ENCODE measurements at places on chromosomes 5 and 9.

DNA sequence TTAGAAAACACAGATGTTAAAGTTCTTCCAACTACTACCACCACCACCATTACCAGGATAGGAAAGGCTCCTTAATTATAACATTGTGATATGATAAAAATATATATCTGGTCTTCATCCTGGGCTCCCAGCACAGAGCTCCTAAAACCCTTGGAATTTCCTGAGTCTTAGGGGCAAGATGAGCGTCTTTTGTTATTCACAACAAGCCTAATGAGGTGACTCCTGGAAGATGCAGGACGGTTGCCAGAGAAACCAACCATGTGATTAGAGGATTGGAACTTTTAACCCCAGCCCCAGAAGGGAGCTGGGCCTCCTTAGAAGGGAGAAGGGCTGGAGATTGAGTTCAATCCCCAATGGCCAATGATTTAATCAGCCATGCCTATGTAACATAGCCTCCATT is 148.0 kb upstream of the ADRA1B start:
- no peak for DNase-seq

DNA sequence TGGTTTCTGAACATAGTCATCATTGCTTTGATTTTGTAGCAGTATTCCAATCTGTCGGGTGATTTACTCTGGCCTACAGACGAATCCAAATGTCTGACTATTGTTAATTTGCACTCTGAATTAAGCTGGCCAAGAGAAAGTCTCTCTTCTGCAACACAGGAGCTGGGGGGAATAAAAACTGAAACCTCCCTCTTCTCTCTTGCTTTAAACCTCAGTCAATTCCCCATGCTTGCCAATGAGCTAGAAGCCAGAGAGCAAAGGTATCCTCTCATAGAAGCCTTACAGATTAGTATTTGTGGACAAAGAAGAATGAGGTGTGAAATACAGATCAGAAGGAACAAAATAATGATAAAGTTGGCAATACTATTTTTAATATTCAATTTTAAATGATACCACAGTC is 353.9 kb upstream of the CDH10 start:
- no peak for DNase-seq

- no peak for DNase-seq
Measured at GRCh38 chr5:145801195-145801594, 33.9 kb downstream of the PRELID2 start.

- peak; percentile 38 for DNase-seq
Measured at GRCh38 chr9:34929506-34930102, 28.5 kb upstream of the PHF24 start.

- DNase-seq = no peak
Measured at GRCh38 chr9:87595610-87596009, 97.9 kb downstream of the DAPK1 start.

DNA sequence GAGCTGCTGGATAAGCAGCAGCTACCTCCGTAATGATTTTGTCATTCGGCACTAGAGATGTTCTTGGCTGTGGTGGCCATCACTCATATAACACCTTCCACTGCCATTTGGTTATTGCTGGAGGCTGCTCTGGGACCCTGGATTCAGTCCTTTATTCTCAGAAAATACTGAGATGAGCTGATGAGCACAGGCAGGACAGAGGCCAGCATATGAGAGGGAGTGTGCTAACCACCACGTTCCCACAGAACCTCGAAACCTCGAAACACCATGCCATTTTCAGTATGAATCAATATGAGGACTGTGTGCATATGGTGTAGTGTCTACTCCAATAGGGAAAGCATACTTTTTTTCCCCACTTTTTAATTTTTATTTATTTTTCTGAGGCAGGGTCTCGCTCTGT is 56.6 kb downstream of the ADAM19 start:
- DNase-seq = no peak

- no peak for DNase-seq
Measured at GRCh38 chr5:14305045-14305444, 161.9 kb downstream of the TRIO start.

- DNase-seq = peak; percentile 36
Measured at GRCh38 chr5:144191998-144192397, 21.3 kb downstream of the KCTD16 start.

GRCh38 chr9:88359974-88360373 is 28.3 kb upstream of the SPIN1 start:
- no peak for DNase-seq

DNA sequence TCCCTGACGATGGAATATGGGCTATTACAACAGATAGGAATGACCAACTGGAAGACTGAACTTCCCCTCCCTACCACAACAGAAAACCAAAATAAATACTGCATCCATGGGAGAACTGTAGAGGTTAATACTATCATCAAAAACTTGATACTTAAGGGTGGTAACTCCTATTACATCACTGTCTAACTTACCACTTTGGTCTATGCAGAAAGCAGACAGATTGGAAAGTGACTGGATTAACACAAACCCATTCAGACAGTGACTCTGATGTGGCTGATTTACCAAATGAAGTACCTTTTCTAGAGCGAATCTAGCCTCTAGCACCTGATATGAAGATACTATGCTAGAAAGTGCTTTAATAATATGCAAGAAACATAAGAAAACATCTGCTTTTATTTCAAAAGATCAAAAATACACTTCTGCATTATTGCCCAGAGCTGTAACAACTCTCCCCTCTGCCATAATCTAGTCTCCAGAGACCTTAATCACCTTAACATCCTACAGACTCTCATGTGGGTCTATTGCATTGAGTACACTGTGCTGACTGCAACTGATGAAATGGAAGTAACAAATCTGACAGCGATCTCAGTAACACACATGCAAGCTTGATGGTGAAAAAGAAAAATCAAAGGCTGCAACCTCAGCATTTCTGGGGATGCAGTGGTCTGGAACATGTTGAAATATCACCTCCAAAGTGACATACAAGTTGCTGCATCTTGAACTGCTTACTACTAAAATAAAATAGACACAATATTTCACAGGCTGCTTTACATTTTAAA is 62.7 kb downstream of the EPB41L4A start:
- no peak for DNase-seq

DNA sequence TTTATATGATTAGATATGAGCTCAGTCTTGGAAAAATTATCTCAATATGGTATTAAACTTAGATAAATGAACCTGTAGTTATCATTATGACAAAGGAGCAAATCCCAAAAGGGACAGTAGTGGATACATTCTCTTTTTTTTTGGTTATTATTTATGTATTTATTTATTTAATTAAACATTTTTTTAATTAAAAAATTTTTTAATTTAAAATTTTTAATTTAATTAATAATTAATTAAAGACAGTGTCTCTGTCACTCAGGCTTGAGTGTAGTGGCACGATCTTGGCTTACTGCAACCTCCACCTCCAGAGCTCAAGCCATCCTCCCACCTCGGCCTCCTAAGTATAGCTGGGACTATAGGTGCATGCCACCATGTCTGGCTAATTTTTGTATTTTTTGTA is 15.6 kb downstream of the ANKHD1 start:
- DNase-seq = no peak

DNA sequence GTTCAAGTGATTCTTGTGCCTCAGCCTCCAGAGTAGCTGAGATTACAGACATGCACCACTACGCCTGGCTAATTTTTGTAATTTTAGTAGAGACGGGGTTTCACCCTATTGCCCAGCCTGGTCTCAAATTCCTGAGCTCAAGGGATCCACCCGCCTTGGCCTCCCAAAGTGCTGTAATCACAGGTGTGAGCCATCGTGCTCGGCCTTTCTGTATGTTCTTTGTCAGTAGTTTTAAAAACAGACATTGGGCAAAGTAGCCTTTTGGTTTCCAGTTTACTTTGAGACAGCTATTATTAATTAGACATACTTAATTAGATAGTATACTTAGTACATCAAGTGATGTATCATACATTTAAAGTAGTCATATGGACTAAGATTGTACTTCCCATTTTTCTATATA is 45.2 kb downstream of the RBM27 start:
- DNase-seq = no peak

- DNase-seq = no peak
Measured at GRCh38 chr9:110606179-110606790, 26.7 kb upstream of the SVEP1 start.

DNA sequence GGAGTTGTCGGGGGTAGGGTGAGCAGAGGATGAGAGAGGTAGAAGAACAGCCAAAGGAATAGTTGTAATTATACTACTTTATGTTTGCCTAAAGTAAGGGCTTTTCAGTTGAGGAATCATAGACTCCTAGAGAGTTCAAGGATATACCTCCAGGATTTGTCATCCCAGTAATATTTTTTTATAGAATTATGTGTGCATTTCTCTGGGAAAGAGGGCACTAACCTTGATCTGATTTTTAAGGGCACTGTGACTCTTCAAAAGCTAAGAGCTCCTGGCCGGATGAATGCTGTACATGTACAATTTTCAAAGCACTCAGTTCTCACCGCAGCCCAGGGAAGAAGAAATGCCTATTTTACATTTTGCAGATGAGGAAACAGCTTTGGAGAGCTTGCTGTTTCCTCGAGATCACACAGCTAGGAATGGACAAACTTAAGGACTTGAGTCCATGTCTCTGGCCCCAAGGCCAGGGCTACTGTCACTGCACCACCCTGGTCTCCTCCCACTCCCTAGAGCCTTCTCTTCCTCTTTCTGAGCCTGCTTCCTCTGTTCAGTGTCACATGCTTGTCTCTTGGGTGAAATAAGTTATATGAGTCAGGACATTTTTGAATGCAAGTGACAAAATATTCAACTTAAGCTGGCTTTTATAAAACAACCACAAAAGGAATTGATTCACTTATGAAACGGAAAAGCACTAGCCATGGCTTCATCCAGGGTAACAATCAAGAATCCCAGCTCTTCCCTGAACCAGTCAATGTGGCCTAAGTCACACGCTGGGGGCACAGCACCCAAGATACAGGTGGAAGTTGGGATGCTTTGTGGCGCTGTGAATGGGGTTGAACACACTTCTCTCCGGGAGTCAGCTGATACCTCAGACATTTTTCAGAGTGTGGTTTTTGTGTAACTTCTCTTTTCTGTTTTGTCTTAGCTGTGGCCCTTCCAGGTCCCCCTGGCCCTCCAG is 45.7 kb upstream of the TGFBR1 start:
- no peak for DNase-seq

GRCh38 chr5:101608322-101608721 is 687.8 kb downstream of the SLCO4C1 start:
- DNase-seq = no peak
